Stomach (tissue), 19 donors: ENCODE measurements at places on chromosomes 16 and 17.
A peak's percentile ranks its signal among the peaks of the same experiment; 100 is the strongest.

- DNase-seq = no peak
These were observed 23.3 kb upstream of the ERCC4 start for GRCh38 chr16:13896543-13897182.

DNA sequence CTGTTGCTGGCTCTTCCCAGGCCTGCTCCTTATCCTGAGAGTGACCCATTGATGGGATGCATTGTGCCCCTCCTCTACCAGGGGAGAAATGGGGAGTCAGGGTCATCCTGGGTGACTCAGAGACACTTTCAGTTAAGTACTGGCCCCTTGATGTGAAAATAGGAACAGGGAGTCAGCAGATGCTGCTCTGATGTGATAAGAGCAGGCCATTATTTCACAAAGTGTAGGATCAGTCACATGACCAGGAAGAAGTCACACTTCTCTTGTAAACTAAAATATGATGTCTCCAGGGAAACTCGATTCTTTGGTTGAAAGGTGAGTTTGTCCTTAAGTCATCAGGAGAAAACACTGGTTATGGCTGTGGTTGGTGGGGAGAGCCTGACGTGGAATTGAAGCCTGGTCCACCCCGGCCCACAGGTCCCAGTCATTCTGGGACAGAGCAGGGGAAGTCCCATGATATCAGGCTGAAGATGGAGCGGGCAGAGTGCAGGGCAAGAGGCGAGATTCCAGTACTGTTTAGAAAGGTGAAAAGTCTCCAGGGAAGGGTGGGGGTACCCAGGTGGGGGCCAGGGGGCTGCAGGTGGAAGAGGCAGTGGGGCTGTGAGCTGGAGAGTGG, 88.6 kb upstream of the NLRP1 start:
- no peak for DNase-seq

DNA sequence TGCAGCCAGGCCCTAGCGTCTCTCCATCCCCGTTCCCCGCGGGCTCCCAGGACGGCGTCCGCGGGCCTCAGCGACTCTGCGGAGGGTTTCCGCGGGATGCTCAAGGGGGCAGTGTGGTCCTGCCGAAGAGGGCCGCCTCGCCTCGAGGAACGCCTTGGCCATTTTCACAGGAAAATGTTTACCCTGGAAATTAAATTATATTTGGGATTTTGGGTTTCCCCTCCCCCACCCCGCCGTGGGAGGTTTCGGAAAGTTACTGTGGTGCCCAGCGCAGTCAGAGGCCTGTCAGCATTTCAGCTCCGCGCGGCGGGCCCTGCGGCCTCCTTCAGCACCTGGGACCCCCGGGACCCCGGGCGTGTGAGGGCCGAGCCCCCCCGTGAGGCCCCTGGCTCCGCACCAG, 94.5 kb downstream of the PCTP start:
- peak; percentile 84 for DNase-seq

DNA sequence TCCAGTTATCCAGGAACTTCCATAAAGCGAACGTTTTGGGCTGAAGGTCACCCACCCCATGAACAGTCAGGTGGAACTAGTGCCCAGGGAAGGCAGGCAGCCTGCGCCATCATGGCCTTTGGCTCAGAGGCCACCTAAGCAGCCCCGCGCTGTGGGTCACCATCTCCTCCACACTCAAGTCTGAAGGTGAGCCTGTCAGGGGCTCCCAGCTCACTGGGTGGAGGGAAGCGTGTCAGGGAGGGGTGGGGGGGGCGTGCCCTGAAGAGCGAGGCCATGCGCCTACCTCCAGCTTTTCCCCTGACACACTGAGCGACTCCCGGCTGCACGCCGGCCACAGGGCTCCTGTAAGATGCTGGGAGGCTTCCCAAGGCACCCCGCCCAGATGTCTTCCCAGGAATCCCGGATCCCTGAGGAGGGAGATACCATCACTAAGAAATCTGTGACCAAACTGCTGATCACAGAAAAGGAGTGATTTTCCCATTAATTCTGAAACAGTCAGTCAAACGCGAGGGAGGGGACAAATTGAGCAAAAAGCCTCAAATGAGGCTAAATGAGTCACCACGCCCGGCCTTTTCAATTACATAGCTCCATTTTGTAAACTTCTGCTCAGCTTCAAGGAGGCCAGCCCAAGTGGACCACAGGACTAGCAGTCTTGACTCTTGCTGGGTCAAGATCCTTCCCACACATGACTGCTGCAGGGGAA, 26.5 kb upstream of the SLC25A19 start:
- no peak for DNase-seq

GRCh38 chr16:54110016-54110981, 176.3 kb downstream of the IRX3 start:
- no peak for DNase-seq

GRCh38 chr16:88924834-88925539, 52.0 kb downstream of the CBFA2T3 start:
- no peak for DNase-seq

GRCh38 chr17:22374741-22375140, 682.4 kb downstream of the KCNJ18 start:
- DNase-seq = no peak

DNA sequence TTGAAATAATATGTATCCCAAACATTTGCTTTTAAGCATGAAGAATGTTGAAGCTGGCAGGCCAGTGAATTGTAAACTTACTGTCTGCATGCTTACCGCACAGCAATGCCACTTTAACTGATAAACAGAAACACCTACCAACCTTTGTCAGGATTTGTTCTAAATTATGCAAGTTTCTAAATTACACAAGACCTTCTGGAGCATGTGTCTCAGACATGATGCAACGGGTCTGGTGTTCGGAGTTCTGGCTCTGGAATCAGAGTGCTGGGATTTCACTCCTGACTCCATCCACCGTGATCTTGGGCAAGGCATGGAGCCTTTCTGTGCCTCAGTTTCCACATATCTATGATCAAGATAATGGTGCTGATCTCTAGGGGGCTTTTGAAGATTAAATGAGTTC, 111.2 kb downstream of the CCT6B start:
- DNase-seq = no peak

GRCh38 chr16:638034-638543, 2.0 kb upstream of the METTL26 start:
- DNase-seq = no peak

GRCh38 chr16:681746-682427, 1.7 kb downstream of the STUB1 start:
- DNase-seq = no peak

DNA sequence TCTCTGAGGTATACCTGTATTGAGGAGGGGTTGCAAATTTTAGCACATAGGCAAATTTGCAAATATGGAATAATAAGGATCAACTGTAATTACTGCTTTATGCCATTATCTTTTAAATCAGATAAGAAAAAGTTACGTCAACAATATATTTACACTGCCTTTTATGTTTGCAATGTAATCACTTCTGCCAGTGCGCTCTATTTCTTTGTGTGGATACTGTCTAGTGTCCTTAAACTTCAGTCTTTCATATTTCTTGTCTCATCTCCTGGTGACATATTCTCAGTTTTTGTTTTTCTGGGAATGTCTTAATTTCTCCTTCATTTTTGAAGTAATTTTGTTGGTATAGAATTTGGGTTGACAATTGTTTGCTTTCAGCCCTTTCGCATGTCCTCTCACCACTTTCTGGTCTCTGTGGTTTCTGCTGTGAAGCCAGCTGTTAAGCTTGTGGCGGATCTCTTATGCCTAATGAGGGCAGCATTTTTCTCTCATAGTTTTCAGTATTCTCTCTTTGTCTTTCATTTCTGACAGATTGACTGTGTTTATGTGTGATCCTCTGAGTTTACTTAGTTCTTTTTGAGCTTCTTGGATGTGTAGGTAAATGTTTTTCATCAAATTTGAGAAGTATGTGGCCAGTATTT, 37.6 kb upstream of the ABCC11 start:
- DNase-seq = no peak

GRCh38 chr17:40926341-40926740, 11.1 kb downstream of the KRT23 start:
- DNase-seq = no peak

GRCh38 chr16:82993926-82994325, 367.2 kb downstream of the CDH13 start:
- no peak for DNase-seq

DNA sequence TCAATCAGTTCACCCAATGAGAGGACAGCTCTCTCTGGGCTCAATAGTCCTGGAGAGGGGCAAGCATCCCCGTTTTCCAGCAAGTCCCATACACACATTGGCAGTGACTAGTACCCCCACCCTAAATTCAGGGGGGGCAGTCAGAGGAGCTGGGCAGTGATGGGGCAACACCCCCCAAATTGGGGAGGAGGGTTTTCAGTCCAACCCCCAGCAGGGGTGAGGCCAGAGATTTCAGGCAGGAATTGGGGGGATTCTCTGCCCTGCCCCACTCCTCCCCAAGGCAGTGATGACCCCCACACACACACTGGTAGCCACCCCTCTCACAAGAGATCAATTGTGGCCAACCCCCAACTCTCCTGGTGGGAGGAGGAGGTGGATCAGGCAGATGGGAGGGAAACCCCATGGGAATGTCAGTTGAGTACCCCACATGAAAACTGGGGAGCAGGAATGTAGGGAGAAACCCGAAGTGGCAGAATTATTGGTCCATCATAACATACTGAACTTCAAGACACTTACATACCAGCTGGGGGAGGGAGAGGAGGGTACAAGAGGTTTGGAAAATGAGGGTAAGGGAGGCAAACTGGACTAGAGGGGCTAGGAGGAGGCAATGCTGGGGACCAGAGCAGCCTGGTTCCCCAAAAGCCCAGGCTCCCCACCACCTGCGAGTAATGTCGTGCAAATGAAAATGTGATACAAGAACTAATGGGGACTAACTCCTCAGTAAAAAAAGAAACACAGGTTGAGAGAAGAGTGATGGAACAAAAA, 3.1 kb downstream of the VAMP2 start:
- no peak for DNase-seq

DNA sequence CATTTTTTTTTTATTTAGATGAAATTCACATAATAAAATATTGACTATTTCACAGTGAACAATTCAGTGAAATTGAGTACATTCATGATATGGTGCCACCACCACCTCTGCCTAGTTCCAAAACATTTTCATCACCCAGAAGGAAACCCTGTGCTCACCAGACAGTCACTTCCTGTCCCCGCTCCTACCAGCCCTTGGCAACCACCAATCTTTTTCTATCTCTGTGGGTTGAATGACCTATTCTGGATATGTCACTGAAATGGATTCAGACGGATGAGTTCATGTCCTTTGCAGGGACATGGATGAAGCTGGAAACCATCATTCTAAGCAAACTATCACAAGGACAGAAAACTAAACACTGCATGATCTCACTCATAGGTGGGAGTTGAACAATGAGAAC, 40.5 kb downstream of the ATP2C2 start:
- no peak for DNase-seq

- DNase-seq = no peak
These were observed 14.6 kb upstream of the LGALS9 start for GRCh38 chr17:27616414-27616813.

GRCh38 chr17:16449121-16449570, 33.8 kb downstream of the TRPV2 start:
- DNase-seq = no peak

GRCh38 chr17:18226284-18226945, 980 bp downstream of the LLGL1 start:
- DNase-seq = peak; percentile 51

- DNase-seq = no peak
These were observed 139.3 kb downstream of the IRF8 start for GRCh38 chr16:86037999-86038925.

- no peak for DNase-seq
These were observed 12.7 kb upstream of the ANKFY1 start for GRCh38 chr17:4276514-4276913.

DNA sequence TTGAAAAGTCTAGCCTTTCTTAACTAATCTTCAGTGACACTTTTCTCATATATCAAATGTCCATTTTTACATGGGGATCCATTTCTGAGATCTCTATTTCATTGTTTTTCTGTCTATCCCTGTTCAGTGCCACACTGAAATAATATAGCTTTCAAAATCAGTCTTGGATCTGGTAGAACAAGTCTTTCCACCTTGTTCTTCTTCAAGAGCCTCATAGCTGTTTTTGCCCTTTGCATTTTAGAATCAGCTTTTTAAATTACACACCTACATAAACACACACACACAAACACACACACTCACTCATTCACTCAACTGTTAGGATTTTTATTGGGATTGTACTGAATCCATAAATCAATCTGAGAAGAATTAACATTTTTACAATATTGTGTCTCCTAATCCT, 19.2 kb downstream of the GSDMB start:
- DNase-seq = no peak

DNA sequence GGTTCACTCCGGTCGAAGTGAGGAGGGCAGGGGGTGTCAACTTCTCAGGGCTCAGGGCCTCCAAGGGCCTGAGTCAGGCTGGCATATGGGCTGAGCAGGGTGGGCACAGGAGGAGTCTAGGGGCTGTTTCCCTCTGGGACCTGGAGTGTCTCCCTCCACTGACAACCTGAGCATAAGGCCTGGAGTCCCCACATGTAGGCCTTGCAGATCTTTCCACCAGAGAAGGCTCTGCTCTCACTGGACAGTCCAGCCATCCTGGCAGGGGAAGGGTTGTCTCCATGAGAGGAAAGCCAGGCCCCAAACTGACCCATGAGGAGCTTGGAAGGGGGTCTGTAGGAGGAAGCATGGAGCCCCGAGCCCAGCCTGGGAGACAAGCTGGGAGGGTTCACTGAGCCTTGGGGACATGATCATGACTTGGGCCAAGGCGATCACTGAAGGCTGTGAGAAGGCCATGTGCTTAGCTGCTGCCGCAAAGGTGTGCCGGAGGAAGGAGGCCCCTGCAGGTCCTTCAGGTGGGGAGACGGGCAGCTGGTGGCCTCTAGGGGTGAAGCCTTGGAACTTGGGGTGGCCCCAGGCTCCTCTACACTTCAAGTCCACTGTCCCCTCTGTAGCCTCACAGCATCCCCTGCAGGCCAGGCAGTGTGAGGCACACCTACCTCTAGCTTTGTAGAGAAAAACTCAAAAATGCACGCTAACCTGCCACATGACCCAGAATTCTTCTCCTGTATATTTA, 9.9 kb downstream of the CMTM2 start:
- peak; percentile 55 for DNase-seq

- peak; percentile 85 for DNase-seq
These were observed at the start of gene YBX2 for GRCh38 chr17:7294614-7295153. YBX2 (minus strand) TSS chr17:7294639; CDS start chr17:7294500, 139 bp downstream.

DNA sequence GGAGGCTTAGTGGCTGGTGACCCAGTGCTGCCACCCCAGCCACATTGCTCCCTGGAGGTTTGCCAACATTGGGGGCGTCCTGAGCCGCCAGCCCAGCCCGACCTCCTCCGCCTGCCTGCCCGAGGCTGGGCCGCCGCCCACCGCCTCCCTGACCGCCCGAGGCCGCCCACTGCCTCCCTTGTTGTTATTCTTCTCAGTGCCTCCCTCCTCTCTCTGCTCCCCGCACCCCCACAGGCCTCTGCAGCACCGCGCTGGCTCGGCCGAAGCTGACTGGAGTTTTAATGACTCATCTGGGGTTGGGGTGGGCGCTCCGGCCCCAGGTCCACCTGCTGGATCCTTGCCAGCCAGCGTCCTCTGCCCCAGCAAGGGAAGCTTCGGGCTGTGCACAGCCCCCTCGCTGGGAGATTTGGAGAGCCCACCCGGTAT, 102.5 kb downstream of the RBFOX3 start:
- DNase-seq = no peak

GRCh38 chr16:68091380-68092261, 6.5 kb downstream of the NFATC3 start:
- no peak for DNase-seq
